RWPE2 (cell line): ENCODE measurements at places on chromosomes 16 and 17.

DNA sequence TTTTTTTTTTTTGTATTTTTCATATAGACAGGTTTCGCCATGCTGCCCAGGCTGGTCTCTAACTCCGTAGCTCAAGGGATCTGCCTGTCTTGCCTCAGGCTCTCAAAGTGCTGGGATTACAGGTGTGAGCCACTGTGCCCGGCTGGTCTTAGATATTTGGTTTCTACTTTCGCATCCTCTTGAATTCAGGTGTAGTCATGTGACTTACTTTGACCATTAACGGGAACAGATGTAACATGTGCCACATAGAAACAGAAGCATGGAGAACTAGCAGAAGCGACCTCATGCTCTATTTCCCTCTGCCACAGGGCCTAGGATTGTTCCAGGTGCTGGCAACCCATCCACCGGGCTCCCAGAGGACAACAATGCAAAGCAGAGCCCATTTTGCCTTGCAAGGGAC lies 166.6 kb downstream of the CYLD start:
- no peak for DNase-seq

- no peak for DNase-seq
Measured at GRCh38 chr17:41322094-41322902, 6.8 kb upstream of the KRTAP17-1 start.

- DNase-seq: no peak
Measured at GRCh38 chr16:48497932-48498768, 111.8 kb downstream of the N4BP1 start.

DNA sequence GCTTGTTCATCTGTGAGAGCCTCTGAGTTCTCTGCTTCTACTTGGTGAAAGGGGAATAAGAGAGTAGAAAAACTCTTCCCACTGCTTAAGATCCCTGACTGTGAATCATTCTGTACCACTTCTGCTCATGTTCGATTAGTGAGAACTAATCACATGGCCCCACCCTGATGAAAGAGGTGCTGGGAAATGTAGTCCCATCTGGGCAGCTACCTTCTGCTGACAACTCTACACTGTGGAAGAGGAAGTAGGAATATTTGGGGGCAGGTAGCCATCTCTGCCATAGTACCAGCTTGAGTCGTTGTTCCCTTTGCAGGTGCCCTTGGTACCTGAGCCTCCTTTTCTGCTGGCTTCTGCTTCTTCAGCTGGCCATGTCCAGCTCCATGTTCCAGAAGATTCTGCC lies 29.9 kb downstream of the NKD1 start:
- no peak for DNase-seq

- no peak for DNase-seq
Measured at GRCh38 chr16:46900455-46901235, 16.5 kb downstream of the GPT2 start.
